ENCODE measurements at places on chromosomes 2 and 18. TPM values are rescaled to one million over a fixed set of nuclear protein-coding genes. Genes with fewer than 3 reads are reported as not detected.

Gene GDF7
- total RNA-seq: 0.03 TPM

Gene RBKS
- total RNA-seq: not detected

GRCh38 chr18:36680042-36680441, 148.8 kb downstream of the TPGS2 start:
- no peak for DNase-seq

Gene SFT2D3
- 11.4 TPM for total RNA-seq

- DNase-seq: no peak
Measured at GRCh38 chr2:158760887-158761286, 34.2 kb upstream of the DAPL1 start.

DNA sequence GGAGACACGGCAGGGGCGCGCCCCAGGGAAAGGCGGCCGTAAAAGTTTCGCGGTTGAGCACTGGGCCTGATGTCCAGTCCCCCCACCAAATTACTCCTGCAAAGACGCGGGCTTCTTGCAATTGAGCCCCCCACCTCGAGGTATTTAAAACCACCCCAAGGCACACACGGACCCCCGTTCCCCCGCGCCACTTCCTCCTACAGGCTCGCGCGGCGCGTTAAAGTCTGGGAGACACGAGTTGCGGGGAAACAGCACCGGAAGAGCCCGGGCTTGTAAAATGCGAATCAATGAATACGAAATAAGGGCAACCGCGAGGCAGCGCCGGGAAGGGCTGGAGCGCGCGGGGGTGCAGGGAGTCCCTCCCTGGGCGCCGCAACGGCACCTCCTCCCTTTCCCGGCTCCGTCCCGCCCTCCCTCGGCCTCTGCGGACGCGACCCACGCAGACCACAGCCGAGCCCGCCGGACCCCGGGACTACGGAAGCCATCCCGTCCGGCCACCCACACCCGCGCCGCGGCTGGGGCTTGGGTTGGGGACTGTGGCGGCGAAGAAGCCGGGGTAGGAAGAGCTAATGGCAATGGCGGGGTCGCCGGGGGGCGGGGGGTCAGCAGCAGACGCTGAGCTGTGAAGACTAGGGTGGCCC, 918 bp upstream of the NETO1 start:
- no peak for DNase-seq

DNA sequence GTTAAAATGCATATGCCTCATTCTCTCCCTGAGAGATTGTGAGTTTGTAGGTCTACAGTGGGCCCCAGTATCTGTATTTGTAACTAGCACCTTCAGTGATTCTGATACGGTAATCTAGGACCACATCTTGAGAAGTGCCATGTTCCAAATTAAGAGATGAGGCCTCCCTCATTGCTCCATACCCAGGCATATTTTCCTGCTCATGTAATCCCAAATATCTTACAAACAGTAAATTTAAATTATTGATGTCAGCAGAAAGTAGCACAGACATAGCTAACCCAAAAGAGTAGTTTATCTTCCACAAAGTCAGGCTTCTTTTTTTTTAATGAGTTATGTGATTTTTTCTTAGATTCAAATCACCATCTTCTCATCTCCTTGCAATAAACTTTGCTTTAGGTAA, 263.8 kb downstream of the SETBP1 start:
- DNase-seq: no peak

DNA sequence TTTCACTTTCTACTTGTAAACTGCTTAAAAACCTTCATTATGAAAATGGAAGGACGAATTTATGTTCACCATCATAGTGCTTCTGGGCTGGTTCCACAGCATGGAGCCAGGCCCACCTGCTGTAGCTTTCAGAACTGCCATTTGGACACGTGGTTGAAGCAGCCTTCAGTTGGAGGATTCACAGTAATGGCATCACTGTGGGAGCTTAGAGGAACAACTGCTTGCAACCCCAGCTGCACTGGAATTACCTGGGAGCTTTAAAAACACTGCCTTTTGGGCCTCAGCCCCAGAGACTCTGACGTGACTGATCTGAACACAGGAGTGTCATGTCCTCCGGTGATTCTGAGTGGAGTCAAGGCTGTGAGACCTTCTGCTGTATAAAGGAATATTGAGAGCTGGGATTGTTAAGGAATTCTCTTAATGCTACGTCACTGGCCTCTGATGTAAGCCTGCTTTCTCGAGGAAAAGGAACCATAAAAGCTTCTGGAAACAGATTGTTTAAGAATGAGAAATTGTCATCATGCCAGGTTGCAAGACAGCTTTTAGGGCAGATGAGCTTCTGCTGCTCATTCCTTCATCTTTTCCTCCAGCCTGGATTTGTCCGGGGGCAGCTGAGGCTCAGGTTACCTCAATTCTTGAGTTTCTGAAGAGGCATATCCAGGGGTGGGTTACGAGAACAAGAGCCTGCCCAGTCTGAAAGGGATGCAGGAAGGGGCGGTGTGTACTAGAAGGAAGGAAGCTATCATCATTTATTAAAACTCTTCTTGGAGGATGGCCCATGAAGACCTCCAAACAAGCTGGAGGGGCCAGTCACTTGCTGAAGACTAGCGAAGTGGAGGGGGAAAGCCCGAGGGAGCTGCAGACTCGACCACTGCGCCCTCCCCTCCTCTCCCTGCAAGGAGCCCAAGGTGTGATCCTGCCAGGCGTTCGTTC, 1.3 kb upstream of the IL1R1 start:
- DNase-seq: no peak

Gene FLACC1
- 0.75 TPM for total RNA-seq

DNA sequence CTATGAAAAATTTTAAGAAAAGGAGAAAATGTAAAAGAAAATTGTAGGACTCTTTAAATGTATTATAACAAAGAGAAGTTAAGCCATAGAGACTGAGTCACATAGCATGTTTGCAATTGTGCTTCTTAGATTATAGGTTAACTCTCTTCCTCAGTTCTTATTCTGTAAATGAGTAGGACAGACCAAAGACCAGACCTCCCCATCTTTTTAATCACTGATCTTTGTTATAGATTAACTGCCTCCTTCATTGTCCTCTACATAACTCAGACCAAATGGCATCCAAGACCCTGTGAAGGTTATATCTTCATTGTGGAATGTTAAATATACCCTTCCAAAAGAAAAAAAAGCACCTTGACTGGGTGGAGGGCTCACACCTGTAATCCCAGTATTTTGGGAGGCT, 316.9 kb upstream of the LRRTM4 start:
- DNase-seq: no peak

DNA sequence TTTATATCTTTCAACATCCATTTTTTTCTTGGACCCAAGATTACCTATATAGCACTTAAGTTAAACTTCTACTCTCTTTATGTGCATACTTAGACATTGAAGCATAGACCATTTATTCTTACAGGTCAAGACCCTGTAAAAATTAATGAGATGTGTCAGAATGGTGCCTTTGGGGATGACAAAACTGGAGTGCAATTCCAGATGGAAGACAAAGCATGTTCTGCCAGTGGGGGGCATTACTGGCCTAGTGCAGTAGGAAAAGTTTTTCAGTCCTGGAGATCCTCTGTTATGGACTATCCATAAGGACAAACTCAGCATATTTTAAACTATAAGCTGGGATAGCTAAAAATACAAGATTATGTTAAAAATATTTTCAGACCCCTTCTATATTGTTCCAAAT, 57.8 kb upstream of the MMADHC start:
- DNase-seq: no peak

GRCh38 chr2:209431701-209432100, 7.9 kb downstream of the MAP2 start:
- no peak for DNase-seq

DNA sequence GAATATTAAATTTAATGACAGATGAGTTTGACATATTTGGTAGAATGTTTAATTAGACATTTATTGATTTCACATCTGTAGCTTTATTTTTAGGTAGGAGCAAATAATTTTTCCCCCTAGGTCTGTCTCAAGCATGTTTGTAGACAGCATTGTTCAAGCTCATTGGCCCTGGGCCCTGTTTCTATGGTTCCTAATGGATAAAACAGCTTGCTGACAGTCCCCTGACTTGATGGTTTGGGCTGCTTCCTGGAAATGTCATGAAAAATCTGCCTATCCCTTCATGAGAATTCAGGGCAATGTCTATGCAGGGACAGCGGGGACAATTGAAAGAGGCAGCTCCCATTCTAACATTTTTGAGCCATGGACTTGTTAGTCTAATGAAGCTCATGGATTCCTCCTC, 14.6 kb upstream of the MEP1B start:
- no peak for DNase-seq

DNA sequence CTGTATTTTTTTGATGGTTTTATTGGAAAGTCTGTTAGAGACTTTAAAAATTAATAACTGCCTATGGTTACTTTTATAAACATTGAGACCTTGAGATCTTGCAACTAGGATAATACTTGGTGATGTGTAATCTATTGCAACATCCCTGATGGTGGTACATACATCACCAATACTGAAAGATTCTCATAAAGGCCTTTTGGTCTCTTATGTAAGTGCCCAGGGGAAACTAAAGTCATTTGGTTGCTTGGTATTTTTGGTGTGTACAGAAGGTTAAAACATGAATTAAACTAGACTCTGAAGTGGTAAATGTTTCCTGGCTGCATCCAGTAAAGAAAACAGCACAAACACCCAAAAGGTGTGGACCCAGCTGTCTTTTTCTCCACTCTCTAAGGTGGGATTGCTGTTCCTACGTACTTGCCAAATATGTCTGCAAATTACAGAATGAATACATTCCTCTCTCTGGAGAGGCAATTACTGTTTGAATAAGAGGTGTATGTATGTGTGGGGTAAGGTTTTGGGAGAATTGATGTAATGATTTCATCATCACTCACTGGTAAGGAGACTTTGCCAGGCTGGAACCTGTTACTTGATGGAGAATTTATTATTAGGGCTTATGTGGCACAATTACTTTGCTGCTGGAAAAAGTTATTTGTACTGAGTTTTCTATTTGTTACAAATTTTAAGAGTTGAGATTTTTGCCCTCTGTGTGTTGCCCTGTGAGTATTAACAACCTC, 3.6 kb downstream of the B3GNT2 start:
- no peak for DNase-seq

DNA sequence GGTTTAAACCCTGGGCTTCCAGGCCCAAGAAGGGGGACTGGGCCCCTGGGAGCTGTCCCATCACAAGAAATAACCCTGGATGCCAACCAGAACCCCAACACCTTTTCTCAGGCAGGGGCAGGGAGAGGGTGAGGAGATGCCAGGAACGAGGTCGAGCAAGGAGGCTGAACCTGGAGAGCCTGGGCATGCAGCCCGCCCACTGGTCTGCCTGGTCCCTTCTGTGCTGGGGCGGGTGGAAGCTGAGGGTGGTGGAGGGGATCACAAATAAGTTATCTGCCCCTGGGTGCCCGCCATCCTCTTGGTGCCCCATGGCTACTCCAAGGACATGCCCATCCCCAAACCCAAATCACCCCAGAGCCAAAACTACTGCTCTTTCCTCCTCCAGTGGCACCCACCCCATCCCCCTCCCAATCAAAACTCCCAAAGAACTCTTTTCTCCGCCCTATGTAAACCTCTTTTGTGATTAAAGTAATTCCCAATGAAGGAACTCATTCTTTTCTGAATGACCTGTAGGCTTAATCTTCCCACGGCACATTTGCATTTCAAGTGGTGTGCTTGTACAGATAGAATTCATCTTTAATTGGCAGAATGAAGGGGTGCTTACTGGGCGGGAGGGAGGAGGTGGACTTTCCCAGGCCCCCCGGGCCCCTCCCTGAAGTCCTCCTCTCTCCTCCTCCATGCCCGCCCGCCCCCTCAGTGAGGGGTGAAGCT, 47.9 kb downstream of the EFR3B start:
- DNase-seq: no peak

- no peak for DNase-seq
Measured at GRCh38 chr2:108925735-108926134, 63.3 kb downstream of the EDAR start.

DNA sequence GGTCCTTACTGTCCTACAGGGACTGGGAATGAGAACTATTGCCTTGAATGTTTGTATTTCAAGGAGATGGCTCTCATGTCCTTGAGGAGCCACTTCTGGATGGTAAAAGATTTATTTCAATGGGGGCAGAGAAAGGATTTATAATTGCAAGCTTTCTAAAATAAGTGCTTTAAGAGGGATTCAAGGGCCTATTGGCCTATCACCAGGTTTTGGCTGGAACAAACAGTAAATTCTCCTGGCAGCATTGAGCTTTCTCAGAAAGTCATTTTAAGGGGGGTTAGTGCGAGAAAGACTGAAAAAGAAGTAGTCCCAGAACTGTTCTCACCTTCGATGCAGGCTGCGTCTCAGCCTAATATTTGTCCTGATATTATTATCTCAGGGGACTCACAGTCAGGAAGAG, 29.8 kb downstream of the DPP10 start:
- no peak for DNase-seq

Gene ZBTB7C
- total RNA-seq: 0.50 TPM

- no peak for DNase-seq
Measured at GRCh38 chr18:45851161-45851925, 25.9 kb downstream of the SIGLEC15 start.

DNA sequence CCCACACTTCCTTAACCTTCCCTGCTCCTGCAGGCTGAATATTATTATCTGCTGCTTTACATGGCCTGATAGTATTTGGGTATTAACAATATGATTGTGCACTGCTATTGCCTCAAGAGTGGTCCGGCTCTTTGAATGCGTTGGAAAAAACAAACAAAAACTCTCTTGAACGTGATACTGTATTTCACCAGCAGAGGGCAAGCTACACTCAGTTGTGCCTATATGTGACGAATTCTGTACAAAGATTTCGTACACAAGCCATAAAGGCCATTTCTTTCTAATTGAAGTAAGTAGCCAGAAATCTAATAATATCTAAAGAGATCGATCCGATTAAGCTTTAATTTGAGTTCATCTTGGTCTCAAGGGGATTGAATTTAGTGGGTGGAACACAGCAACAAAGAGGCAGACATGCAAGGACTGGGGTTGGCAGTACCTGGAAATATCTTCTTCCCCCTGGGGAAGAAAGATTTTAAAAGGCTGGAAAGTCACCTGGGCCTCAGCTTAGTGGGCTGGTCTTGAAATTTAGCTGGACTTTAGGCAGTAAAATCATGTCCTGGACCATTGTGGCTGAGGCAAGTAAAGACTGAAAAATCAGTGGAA, 49.3 kb upstream of the RAB6D start:
- peak; percentile 34 for DNase-seq

DNA sequence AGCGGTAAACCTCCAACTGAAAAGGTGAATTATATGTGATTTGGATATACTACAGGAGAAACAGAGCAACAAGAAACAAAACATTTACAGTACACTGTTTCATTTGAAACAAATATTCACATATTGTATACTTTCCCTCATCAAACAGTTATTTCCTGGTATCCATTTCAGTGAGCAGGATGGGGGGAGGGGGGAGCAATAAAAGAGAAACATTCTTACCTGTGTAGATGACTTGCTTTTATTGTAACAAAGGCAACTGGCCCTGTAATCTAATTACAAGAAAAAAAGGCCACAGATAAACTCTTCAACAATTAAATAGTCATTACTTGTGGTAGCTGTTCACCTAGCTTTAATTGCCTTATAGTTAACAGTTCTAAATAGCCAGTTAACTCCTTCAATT, 3.9 kb upstream of the PPP1CB start:
- DNase-seq: no peak

Measured in SJSA1 (cell line).